ENCODE measurements at places on chromosomes 6 and 20.

- no peak for DNase-seq
These were observed 109.3 kb downstream of the GPX5 start for GRCh38 chr6:28634761-28635546.

- no peak for DNase-seq
These were observed 627 bp downstream of the RPS18 start for GRCh38 chr6:33272275-33273128.

GRCh38 chr6:82493467-82493866, 129.8 kb downstream of the TPBG start:
- DNase-seq: no peak

DNA sequence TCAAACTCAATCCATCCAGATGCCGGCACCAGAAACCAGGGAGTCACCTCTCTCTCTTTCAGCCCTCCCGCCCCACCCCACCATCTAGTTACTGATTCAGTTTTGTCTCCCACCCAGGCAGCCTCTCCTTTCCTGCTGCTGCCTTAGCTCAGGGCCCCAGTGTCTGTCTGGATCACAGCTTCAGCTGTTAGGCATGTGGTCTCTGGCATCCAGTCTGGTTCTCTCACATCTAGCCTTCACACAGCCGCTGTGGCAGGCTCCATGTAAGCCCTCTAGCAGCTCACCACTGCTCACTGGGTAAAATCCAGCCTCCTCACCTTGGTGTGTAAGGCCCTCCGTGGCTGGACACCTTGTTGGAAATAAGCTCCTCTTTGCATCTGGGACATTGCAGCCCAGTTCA, 21.3 kb downstream of the AARS2 start:
- no peak for DNase-seq

GRCh38 chr6:166499350-166500163, 86.9 kb downstream of the RAMACL start:
- no peak for DNase-seq

- no peak for DNase-seq
These were observed 454.1 kb upstream of the NOX3 start for GRCh38 chr6:155909710-155910109.

All from activated CD8-positive, alpha-beta memory T cell treated with anti-CD3 and anti-CD28 coated beads for 4 hours (primary cell).